ENCODE measurements at places on chromosomes 11 and 22. TPM values are rescaled to one million over a fixed set of nuclear protein-coding genes. Genes with fewer than 3 reads are reported as not detected.
A peak's percentile ranks its signal among the peaks of the same experiment; 100 is the strongest.

C1QTNF4 gene
- total RNA-seq, result 2.3 TPM

MS4A6A gene
- total RNA-seq, result 214 TPM

GLYAT gene
- not detected for total RNA-seq

CCDC87 gene
- total RNA-seq, result 0.19 TPM

RGL4 gene
- total RNA-seq, result 1.2 TPM

DNA sequence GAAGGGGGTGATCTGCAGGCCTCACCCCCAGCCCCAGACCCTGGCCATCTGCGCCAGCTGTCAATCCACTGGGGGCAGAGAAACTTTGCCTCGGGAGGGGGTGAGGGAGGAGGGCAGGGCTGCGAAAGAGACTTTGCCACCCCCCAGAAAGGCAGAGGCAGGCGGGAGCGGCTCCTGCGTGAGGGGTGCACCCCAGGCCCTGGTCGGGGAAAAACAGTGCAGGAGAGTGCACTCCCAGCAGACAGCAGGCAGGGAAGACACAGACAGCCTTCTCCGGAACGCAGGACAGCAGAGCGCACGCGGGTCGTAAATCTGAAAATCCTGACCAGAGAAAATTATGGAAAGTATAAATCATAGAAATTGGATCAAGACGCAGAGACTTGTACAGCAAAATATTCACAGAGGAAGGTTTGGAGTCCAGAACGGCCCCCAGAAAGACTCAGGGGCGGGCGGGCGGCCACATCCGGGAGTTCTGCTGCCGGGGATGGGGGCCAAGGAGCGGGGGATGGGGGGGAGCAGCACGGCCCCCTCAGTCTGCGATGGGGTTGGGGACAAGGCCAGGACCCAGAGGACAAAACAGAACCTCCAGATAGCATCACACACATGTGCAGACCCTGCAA, 8.0 kb upstream of the MRPL23 start:
- peak; percentile 52 for DNase-seq

DNA sequence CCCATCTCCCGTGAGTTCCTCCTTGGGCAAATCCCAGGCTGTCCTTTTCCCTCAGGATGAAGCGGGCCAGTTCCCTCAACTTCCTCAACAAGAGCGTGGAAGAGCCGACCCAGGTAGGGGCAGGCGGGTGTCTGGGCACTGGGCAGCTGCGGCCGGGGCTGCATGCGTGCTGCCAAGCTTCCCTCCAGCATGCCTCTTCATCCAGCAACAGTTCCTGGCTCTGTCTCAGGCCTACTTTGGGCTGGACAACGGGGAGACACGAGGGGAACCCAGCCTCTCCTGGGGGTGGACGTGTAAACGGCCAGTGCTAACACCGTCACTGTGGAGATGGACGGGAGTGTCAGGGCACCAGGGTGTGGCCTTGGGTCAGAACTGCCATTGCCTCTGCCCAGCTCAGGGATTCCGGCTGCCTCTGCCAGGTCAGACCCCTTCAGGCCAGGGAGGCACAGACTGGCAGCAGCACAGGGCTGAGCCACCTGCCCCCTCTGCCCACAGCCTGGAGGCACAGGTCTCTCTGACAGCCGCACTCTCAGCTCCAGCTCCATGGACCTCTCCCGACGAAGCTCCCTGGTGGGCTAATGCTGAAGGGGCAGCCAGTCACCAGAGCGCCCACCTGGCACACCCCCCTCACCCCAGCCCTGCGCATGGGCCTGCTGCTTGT, 1.9 kb upstream of the RAB1B start:
- no peak for DNase-seq

GRCh38 chr11:31646216-31646615, 136.6 kb downstream of the ELP4 start:
- no peak for DNase-seq

GRCh38 chr11:66345316-66345649, 379 bp upstream of the BRMS1 start:
- no peak for DNase-seq

DNA sequence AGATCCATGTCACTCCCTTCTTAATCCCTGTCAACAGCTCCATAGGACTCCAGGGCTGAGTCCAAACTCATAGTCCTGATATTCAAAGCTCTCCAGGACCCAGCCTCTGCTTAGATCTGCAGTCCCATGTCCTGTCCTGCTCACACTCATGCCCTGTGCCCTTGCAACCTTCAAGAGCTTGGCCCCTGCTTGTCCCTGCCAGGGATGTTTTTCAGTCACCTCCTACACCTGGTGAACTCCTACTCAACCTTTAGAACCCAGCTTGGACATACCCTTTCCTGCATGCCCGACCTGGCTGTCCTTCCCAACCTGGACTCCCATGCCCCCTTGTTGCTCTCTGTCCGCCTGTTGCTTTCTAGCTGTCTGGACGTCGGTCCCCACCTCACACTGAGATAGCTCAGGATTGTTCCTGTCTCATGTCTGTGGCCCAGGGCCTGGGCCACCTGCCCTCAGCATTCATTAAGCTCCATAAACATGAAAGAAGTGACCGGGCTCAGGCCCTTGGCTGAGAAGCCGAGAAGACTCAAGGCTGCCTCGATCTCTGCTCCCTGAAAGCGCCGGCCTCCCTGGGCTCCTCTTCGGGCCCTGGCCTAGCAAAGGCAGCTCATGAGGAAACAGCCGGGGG, 48.8 kb upstream of the RTL6 start:
- no peak for DNase-seq

GRCh38 chr22:42758931-42759629, 38.4 kb upstream of the A4GALT start:
- no peak for DNase-seq

DNA sequence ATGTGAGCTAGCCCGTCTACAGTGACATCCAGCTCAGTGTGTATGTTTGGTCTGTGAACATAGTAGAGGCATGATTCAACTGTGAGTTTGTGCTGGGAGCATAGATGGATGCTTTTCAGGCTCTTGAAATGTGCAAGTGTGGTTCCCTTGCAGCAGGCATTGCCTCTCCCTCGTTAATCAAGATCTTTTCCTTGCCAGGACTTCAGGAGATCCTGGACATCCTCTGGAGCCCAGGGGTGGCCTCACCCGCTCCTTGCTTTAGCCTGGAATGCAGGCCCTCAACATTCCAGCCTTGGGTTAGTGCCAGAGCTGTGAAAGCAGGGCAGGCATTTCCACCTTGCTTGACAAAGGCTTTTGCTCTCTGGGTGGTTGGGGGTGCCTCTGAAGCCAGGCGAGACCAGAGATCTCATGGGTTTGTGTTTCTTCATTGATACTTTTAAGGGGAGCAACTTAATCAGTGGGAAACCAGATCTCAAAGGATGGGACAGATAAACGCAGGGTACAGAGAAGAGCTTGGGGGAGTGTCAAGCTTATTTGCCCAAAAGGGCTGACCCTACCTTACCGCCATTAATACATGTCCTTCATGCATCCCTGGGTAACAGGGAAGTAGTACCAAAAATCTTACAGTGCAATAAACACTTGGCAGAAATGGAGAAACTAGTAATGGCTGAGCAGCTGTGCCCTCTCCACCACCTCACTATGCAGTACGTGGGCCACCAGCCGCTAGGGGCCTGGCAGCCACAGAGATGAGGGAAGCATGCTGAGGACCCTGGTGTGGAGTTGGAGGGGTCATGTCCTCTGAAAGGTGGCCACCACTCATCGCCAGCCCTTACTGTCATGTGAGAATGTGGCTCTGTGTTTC, 72.1 kb downstream of the PTPRJ start:
- no peak for DNase-seq

- no peak for DNase-seq
These were observed 3.5 kb downstream of the RRP8 start for GRCh38 chr11:6599881-6600390.

DNA sequence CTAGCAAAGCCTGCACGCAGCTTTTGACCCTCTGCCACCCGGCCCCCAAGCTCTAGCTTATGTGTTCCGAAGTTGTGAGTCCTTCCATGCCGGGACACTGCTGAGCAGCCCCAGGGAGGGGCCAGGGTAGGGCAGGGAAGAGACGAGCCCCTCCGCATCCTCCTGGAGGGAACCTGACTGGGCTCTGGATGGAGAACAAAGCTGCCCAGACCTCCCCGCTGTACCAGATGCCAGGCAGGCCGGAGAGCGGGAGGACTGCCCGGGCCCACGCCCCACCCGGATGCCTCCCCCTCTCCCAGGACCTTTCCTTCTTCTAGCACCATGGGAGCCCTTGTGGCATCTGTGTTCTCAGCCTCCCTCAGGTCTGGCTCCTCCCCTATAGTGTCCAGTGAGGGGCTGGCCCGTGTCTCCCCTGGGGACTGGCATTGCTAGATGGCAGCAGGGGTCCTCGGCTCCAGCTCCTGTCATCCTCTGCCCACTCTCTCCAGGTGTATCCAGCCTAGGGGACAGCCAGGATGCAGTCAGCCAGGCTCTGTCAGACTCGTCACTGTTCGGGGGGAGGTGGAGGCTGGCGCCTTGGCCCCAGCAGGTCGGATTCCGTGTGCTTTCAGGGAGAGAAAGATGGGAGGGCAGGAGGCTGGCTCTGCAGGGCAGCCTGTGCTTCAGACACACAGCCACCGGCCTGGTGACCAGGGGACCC, 46.1 kb downstream of the ALX4 start:
- DNase-seq, result no peak

DNA sequence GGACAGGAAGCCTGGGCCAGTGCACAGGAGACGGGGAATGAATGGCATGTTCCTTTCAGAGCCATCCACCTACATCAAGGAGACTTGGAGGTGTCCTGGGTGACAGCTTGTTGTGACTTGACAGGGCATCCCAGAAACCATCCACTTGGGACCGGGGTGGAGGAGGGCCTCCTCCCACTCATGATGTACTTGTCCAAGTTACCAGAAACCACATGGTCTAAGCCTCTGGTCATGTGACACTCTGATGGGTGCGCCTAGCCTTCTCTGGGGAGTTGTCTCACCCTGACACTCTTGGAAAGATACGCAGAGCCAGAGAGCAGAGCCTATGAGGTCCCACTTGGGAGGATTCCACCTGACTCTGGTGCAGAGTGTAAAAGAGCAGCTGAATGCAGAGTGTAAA, 21.6 kb upstream of the FXYD6 start:
- no peak for DNase-seq

DNA sequence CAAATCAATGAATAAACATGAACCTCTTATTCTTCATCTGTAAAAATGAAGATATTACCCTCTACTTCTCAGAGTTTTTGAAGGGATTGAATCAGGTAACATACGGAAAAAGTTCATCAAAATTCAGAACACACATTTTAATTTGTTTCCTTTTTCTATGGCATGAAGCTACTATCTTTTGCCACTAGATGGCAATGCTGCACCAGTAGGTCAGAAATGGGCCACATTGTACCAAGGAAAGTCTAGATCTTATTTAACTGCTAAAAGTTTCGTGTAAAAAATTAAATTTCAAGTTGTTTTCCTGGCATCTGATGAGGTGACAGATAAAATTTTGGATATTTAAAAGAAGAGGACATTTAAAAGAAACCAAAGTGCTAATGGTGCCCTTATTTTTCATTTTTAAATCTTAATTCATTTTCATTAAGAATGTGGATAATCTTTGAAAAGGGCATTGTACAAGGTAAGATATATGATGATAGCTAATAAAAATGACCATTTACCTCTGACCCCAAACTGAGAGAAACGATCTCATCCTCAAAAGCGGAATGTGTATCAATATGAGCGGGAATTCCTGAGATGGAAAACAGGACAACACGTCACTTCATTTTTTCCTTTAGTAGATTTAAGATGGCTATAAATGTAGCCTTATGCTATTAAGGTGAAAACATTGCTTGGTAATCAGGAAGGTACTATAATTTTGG, 16.1 kb downstream of the ALKBH8 start:
- DNase-seq, result no peak

DNA sequence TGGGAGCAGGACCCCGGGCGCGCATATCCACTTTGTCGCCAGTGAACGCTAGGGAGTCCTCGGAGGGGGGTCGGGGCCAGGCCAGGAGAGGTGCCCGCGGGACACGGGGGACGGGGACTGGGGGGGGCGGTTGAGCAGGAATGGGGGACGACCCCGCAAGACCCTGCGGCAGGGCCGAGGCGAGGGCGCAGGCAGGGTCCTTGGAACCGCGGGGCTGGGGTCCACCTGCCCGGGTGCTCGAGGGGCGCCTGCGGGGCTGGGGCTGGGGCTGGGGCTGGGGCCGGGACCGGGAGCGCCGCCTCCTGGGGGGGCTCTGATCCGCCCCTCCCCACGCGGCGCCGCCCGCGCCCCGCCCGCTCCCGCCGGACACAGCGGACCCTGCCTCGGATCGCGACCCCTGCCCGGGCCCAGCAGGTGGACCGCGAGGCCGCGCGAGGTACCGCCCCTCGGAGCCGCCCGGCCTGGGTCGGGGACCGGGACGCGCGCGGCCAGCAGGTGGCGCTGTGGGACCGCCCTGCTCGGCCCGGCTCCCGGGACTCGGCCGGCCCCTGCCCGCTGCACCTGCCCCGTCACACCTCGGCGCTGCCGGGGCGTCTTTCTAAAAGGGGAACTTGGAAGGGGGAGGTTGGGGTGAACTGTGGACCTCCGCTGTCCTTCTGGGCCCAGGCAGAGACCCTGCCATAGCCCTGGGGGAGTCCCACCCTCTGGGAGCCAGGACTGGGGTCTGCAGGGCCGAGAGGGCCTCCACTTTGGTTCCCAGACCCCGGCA, 11.0 kb downstream of the CRELD2 start:
- peak; percentile 69 for DNase-seq

- no peak for DNase-seq
These were observed 4.3 kb downstream of the IGSF9B start for GRCh38 chr11:133952199-133953190.

GRCh38 chr11:100687630-100688395, 725 bp downstream of the ARHGAP42 start:
- peak; percentile 58 for DNase-seq

DNA sequence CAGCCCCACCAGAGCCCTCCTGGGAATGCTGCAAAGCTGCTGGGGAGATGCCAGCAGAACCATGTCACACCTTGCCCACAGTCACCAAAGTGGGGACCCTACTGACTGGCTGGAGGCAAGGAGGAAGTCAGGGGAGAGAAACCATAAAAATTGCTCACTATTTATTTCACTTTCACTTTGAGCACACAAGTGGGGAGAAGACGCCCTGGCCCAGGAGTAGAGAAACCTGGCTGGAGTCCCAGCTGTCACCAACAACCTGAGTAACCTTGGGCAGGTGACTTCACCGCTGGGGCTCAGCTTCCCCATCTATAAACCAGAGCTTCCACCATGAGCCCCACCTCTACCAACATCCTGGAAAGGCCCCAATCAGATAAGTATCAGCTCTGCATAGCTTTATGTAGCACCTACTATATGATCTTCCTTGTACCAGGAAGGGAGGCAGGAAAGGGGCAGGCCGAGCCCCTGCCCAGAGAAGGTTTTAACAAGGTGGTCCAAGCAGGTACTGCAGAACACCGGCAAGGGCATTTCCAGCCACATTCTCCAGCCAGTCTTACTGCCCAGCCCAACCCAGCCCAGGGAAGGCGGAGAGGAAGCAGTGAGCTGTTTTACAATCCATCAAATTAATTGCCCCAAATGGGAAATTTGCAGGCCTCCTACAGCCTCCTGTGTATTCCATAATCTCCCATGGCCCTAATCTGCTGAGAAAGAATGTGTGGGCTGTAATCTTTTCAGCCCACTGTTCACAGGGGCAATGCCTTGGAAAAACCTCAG, 27.6 kb downstream of the PLEKHA7 start:
- no peak for DNase-seq

GRCh38 chr22:30045901-30046715, 34.2 kb upstream of the HORMAD2 start:
- no peak for DNase-seq
